ENCODE measurements at places on chromosomes 7 and 10. TPM values are rescaled to one million over a fixed set of nuclear protein-coding genes. Genes with fewer than 3 reads are reported as not detected.

DNA sequence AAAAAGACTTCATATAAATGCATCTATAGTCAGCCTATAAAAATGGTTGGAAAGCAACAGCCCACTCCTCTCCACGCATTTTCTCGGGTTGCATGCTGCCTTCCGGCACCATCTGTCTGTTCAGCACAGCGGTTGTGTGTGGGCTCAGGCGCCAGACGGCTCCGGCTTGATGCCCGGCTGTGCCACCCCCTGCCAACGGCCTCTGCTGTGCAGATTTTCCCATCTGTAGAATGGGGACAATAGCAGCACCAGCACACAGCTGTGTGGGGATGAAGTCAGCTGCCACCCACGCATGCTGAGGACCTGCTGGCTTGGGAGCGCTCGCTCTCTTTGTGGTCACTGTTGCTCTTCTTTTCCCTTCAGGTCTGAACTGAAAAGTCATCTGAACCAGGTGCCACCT, 19.5 kb downstream of the PRKAG2 start:
- H3K27me3 ChIP-seq: no peaks in the 10 kb centered on the region
- no peak overlapping the region for H3K27ac ChIP-seq
- no peak overlapping the region for H3K4me3 ChIP-seq
- peak; percentile 59 for DNase-seq

CPA2 gene
- polyA plus RNA-seq: 0.28 TPM

NPSR1 gene
- polyA plus RNA-seq: not detected

DNA sequence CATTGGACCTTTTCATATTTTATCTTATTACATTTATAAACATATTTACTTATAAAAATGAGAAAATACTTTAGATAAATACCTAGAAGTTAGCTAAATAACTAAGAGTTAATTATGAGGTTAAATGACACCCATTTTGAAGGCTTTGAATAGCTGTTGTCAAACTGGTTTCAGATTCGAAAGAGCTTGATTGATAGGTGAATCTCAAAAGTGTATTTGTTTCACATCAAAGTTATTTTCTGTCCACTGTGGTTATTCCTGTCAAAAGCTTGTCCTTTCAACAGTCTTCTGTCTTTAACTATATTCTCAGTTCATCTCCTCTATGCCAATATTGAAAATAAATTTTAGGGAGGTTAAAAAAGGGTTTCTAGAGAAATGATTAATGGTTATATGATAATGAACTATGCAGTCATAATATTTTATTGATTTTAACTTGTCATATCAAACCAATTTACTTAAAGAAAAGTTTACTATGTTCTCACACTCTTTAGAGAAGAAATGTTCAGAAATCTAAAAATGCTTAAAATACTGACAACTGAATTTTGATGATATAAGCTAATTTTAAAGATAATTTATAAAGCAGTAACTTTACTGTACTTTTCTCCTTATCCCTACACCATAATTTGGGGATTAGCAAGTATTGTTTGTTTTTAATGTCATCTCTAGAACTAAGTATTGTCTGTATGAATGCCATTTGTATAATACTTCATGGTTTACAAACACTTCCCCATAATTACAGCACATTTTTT, 72.0 kb upstream of the FOXP2 start:
- H3K4me1 ChIP-seq: no peaks in the 10 kb centered on the region
- H3K36me3 ChIP-seq: no peaks in the 10 kb centered on the region
- no peak overlapping the region for H3K27ac ChIP-seq
- no peak overlapping the region for H3K4me3 ChIP-seq
- DNase-seq: no peak
- no peaks in the 10 kb centered on the region for H3K27me3 ChIP-seq

DNA sequence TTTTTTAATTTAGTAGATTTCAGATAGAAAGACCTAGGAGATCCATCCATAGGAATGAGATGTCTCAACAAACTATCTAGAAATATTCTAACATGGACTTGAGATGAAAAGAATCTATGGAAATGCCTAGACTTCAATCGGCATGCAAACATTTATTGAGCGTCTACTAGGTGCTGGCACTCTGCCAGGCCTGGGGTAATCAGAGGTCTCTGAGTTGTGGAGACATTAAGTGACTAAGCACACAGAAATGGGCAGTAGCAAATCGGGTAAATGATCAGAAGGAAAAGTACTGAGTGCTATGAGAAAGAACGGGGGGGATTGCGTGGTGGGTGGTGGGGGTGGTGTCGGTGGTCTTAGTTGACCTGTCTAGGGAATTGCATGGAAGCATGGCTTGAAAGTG, 466.6 kb downstream of the GALNT17 start:
- H3K4me3 ChIP-seq: no peak overlapping the region
- no peak overlapping the region for H3K27ac ChIP-seq
- no peak for DNase-seq
- H3K36me3 ChIP-seq: no peaks in the 10 kb centered on the region

GRCh38 chr7:7720193-7720592, 1.8 kb upstream of the RPA3 start:
- no peak for DNase-seq
- no peak overlapping the region for H3K4me3 ChIP-seq
- no peaks in the 10 kb centered on the region for H3K27me3 ChIP-seq
- no peaks in the 10 kb centered on the region for H3K36me3 ChIP-seq
- H3K4me1 ChIP-seq: no peaks in the 10 kb centered on the region

GRCh38 chr7:76507723-76508406, 2.5 kb upstream of the UPK3B start:
- H3K27ac ChIP-seq: peak overlapping the region; percentile 75
- no peak overlapping the region for H3K4me3 ChIP-seq
- H3K4me1 ChIP-seq: no peaks in the 10 kb centered on the region
- peak; percentile 64 for DNase-seq
- peaks cover 35% of the 10 kb centered on the region for H3K36me3 ChIP-seq

DNA sequence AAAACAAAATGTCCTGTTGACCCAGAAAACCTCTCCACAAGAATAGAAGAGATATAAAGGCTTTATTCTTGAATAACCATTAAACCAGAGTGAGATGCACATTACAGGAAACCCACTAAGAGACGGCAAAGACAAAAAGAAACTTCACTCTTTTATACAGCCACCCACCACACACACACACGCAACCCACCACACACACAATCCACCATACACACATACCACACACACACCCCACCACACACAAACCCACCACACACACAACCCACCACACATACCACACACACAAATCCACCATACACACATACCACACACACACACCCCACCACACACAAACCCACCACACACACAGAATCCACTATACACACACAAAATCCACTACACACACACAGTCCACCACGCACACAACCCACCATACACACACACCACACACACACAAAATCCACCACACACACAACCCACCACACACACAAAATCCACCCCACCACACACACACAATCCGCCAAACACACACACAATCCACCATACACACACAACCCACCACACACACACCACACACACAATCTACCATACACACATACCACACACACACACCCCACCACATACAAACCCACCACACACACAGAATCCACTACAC, 9.5 kb upstream of the REPIN1 start:
- H3K27ac ChIP-seq: peak overlapping the region; percentile 33
- DNase-seq: no peak
- no peaks in the 10 kb centered on the region for H3K27me3 ChIP-seq
- H3K36me3 ChIP-seq: no peaks in the 10 kb centered on the region
- H3K4me1 ChIP-seq: peaks cover 30% of the 10 kb centered on the region

- peak; percentile 56 for DNase-seq
- no peak overlapping the region for H3K4me3 ChIP-seq
- H3K4me1 ChIP-seq: peaks cover 36% of the 10 kb centered on the region
- H3K27ac ChIP-seq: no peak overlapping the region
- H3K27me3 ChIP-seq: peaks cover 1% of the 10 kb centered on the region
These were observed 61.7 kb downstream of the PDGFA start for GRCh38 chr7:457814-458510.

DNA sequence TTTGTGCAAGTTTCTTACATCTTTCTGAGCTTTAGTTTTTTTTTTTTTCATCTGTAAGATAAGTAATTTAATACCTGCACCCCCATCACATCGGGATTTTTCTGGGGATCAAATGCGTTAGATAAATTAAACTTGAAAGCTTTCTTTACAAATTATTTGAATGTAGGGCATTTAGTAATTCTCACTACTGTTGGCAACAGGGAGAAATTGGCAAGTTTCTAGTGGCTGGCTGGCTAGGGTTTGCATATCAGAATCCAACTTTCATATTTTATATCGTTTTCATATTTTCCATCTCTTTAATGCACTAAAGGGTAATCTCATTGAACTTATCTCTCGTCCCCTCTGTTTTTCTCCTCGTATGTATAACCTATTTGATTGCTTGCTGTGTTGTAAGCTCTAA, 412.9 kb downstream of the GALNT17 start:
- H3K27ac ChIP-seq: no peak overlapping the region
- no peak overlapping the region for H3K4me3 ChIP-seq

ASL gene
- polyA plus RNA-seq: 51.2 TPM

BAMBI gene
- 4.9 TPM for polyA plus RNA-seq

DNA sequence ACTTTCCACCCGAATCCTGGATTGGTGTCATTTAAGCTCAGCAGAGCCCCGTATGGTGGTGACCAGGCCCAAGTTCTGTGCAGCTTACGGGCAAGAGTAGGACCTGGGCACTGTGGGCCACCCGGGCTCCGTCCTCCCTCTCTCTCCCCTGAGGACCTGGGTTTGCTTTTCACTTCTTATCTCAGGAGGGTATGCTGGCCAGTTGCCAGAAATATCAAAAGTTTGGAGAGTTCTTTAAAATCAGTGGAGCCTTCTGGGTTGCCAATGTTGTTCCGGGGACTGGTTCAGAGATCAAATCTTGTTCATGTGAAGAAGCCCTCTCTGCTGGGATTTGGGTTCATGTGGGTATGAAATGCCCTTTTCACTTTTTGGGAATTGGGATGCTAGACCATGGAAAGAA, 145.4 kb downstream of the GRK5 start:
- no peak for DNase-seq
- H3K36me3 ChIP-seq: peaks cover 49% of the 10 kb centered on the region
- H3K27me3 ChIP-seq: no peaks in the 10 kb centered on the region
- H3K4me3 ChIP-seq: no peak overlapping the region
- H3K4me1 ChIP-seq: peaks cover 6% of the 10 kb centered on the region
- no peak overlapping the region for H3K27ac ChIP-seq

NPTX2 gene
- polyA plus RNA-seq: 2.9 TPM

CHRM2 gene
- not detected for polyA plus RNA-seq

GRCh38 chr10:71220689-71221540, 8.5 kb downstream of the UNC5B start:
- no peaks in the 10 kb centered on the region for H3K27me3 ChIP-seq
- H3K4me3 ChIP-seq: no peak overlapping the region
- no peaks in the 10 kb centered on the region for H3K36me3 ChIP-seq
- H3K4me1 ChIP-seq: peaks cover 53% of the 10 kb centered on the region
- no peak overlapping the region for H3K27ac ChIP-seq

DNA sequence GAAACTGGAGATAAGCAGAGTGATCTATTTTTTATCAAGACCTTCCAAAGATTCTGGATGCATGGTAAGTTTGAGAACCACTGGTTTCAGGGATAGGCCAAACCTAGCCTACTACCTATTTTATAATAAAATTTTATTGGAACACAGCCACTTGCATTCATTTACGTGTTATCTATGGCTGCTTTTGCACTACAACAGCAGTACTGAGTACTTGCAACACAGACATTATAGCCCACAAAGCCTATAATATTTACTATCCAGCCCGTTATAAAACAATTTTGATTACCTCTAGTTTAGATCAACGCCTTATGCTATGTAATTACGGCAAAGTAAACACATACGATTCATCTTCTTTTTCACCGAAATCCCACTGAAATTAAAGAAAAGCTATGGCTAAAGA, 18.4 kb downstream of the STEAP1 start:
- no peaks in the 10 kb centered on the region for H3K27me3 ChIP-seq
- H3K4me1 ChIP-seq: no peaks in the 10 kb centered on the region
- DNase-seq: no peak
- no peak overlapping the region for H3K27ac ChIP-seq
- no peaks in the 10 kb centered on the region for H3K36me3 ChIP-seq
- H3K4me3 ChIP-seq: no peak overlapping the region

DNA sequence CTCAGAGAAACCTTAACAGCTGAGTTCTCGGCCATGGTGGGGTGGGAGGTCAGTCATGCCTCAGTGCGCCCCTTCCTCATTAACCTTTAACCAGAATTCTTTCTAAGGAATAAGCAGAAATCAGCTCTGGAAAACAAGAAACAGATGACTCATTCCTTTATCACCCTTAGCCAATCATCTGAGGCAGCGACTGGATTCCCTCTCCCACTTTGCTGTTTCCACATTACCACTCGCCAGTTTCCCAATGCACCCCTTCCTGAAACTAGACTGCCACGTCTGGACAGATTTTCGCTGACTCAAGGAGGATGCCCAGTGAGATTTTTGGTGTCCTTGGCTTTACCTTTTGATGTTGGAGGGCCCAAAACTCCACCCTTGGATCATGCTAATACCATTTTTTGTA, 223.8 kb downstream of the PLXDC2 start:
- no peak for DNase-seq
- H3K4me1 ChIP-seq: no peaks in the 10 kb centered on the region
- no peaks in the 10 kb centered on the region for H3K36me3 ChIP-seq
- no peaks in the 10 kb centered on the region for H3K27me3 ChIP-seq

- no peaks in the 10 kb centered on the region for H3K4me1 ChIP-seq
- H3K36me3 ChIP-seq: no peaks in the 10 kb centered on the region
- no peak overlapping the region for H3K27ac ChIP-seq
- DNase-seq: no peak
- H3K27me3 ChIP-seq: no peaks in the 10 kb centered on the region
These were observed 48.0 kb downstream of the ST7 start for GRCh38 chr7:117001283-117001682.

DNA sequence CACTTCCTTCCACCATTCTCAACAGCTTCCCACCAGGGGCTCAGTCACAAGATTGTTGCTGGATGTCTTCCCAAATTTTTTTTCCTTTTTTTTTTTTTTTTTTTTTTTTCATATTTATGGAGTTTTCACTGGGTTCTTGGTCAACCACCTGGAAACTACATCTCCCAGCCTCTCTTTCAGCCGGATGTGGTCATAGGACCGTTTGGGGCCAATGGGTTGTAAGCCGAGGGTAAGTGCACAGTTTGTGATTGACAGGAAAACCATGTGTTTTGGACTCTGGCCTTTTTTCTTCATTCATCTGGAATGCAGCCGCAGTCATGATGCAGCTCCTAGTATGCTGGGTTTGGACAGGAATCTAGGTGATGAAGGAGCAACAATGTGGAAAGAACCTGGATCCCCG, 337.1 kb upstream of the FOXK1 start:
- no peak for DNase-seq

- peak; percentile 89 for DNase-seq
- H3K27ac ChIP-seq: no peak overlapping the region
- no peaks in the 10 kb centered on the region for H3K27me3 ChIP-seq
- no peak overlapping the region for H3K4me3 ChIP-seq
These were observed 7.3 kb downstream of the PGAM2 start for GRCh38 chr7:44057849-44058758.

VSTM4 gene
- polyA plus RNA-seq: 1.6 TPM

DNA sequence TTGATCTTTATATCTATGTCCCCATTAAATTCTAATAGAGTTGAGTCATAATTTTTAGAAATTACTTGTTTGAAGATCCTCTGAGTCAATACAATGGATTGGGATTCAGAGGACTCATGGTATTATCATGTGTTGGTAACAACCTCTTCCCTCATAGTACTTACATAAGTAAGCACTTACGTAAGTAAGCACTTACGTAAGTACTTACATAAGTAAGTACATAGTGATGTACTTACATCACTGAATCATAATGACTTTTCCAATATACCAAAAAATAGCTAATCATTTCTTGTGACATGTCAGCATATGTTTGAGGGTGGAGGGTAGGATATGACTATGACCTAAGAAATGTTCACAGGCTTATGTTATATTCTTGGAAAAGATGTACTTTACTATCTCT, 740.5 kb downstream of the SORCS1 start:
- H3K36me3 ChIP-seq: no peaks in the 10 kb centered on the region
- H3K27me3 ChIP-seq: no peaks in the 10 kb centered on the region
- no peak overlapping the region for H3K4me3 ChIP-seq
- H3K27ac ChIP-seq: no peak overlapping the region
- no peaks in the 10 kb centered on the region for H3K4me1 ChIP-seq

Data from spleen (tissue), 13 donors.